Globus pallidus (tissue), 1 donor: ENCODE measurements at places on chromosomes 6 and 20.

DNA sequence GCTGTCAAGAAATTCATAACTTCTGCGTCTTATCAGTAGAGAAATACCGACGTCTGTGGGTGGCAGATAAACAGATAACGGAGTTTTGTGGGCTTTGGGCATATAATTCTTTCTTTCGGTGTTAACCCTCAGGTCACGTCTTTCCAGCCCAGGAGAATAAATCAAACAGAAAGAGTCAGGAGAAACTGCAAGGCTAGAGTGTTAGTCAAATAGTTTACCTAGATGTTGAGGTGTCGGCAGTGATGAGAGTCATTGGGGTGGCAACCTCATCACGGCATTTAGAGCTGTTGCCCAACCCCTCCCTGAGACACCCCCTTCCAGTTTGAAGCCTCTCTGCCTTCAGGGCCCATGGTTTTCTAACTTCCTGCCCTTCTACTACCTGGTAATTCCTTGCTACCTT, 49.5 kb downstream of the ADTRP start:
- DNase-seq: no peak

- DNase-seq: no peak
Measured at GRCh38 chr6:12238219-12238618, 51.9 kb upstream of the EDN1 start.

GRCh38 chr20:50393990-50394561, 116.1 kb upstream of the PTPN1 start:
- DNase-seq: no peak

GRCh38 chr20:5220321-5221060, 93.7 kb downstream of the CDS2 start:
- DNase-seq: no peak

- no peak for DNase-seq
Measured at GRCh38 chr6:84635081-84635761, 129.2 kb downstream of the TBX18 start.

DNA sequence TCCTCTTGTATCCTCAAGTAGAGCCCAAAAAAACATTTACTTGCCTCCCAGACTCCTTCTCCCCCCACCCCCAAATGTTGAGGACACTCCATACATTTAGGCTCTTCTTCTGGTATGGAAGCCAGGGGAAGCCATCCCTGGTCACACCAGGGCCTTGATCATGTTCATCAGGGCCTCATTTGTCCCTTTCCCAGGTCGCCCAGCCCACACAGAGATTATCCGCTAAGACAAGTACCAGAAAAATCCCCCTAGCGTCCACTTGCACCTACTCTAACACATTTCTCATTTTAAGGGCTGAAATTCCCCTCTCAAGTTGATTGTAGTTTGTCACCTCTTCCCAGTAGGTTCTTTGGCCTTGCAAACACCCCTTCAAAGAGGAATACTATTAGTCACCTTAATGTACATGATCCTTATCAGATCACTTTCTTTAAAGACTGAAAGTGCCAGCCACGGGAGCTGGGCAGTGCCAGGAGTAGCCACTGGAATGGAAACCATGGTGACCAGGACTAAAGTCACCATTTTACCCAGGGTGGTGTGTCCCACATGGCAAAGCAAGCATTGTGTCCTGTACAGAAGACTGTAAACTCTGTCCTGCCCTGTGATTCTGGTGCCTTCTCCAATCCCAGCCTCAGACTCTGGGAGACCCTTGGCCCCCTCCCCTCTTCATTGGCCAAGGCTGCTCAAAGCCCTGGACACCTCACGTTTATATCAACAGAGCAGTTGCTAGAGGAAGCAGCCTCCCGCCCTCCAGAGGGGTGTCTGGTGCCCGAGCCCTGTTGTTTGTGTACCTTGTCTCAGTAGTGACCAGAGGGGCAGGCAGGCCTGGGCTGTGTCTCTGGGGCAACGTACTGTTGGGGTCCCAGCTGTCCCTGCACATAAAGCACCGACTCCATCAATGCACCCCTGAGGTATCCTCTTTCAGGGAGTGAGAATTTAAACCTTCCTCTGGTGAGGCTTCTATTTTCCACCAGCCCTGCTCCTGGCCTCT, 5.0 kb upstream of the APOBEC2 start:
- no peak for DNase-seq

DNA sequence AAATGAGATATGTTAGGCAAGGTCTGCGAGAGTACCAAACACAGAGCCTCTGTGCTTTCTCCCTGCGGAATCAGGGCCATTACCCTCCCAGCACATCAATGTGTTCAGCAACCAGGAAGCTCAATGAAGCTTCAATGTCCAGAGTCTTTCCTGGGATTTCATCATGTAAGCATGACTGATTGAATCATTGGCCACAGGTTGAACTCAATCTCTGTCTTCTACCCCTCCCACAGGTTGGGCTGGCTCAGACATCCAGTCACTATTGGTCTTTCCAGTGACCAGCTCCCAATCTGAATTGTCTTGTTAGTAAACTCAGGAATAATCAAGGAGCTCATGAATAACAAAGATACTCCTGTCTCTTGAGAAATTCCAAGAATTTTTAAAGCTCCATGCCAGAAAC, 2.7 kb upstream of the DTD1 start:
- DNase-seq: no peak

DNA sequence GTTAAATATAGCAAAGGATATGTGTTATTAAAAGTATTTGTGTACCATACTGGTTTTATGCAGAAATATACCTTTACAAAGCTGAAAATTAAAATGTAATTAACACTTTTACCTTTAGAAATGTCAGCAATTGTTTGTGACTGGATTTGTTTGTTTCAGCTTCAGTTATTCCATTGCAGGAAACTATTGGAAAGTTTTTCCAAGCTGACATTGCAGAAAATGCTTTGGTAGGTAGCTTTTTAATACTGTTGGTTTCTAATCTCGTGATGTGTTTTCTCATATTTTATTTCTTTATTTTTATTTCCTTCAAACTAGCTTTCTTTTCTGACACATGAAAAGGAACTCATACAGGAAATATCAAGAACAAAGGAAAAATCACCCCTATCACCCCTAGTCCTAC, 8.2 kb downstream of the NDUFAF5 start:
- no peak for DNase-seq

DNA sequence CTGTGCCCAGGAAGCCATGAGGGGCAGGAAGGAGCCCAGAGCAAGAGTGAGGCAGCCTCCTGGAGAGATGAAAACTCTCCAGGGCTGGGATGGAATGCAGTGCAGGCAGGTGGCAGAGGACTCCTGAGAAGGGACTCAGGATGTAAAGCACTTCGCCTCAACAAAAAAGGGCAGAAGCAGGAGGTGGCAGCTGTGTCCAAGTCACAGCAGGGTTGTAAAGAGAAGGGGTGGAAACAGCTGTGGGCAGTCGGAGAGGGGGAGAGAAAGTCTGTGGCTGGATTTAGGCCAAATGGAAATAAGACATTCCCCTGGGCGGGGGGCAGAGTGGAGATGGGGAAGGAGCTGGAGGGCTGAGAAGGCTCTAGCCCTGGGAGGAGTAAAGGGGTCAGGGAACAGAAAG, 34.9 kb downstream of the CYP21A2 start:
- no peak for DNase-seq

DNA sequence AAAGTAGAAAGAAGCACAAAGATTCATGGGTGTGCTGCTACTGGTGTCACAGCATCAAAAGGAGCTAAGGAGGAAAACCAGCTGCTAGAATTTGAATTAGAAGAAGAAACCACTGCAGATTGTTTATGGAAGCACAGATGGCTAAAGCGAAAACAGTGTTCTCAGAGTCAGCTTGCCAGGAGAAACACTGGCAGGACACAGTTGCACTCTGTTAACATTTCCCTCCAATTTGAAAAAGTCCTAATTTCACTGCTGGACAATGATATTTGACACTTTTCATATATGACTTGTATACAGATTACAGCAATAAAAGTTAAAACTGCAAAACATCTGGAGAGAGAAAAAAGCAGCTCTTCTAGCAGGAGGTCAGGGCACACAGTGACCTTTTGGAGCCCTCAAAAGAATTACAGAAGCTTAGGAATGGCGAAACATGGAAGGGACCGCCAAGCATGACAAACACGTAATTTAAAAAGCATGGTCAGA, 314.5 kb downstream of the COL12A1 start:
- no peak for DNase-seq

- no peak for DNase-seq
Measured at GRCh38 chr6:111212625-111213024, 125.3 kb downstream of the SLC16A10 start.

DNA sequence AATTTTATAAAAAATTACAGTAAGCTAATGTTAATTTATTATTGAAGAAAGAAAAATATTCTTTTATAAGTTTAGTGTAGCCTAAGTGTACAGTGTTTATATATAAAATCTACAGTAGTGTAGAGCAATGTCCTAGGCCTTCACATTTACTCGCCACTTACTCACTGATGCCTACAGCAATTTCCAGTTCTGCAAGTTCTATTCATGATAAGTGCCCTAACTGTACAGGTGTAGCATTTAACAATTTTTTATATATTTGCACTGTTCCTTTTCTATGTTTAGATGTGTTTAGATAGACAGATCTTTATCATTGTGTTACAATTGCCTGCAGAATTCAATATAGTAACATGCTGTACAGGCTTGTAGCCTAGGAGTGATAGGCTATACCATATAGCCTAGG, 80.1 kb upstream of the HDAC2 start:
- DNase-seq: no peak

DNA sequence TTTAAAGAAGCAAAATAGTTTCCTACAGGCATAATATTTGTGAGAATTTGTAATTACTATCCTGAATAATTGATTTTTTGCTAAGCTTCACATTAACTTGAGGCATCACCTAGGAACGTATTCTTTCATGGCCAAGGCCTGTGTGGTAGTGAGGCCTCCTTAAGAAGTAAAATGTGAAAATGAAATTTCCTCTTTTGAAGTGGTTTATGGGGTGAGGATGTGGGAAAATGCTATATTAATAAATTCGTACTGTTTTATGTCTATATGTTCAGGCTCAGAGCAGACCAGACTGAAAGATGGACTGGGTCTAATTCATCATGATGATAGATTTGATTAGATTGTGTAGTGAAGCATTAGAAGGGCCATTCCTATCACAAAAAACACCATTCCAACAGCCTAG, 33.1 kb downstream of the MYLIP start:
- no peak for DNase-seq

GRCh38 chr20:3070725-3071124, 695 bp upstream of the OXT start:
- no peak for DNase-seq

DNA sequence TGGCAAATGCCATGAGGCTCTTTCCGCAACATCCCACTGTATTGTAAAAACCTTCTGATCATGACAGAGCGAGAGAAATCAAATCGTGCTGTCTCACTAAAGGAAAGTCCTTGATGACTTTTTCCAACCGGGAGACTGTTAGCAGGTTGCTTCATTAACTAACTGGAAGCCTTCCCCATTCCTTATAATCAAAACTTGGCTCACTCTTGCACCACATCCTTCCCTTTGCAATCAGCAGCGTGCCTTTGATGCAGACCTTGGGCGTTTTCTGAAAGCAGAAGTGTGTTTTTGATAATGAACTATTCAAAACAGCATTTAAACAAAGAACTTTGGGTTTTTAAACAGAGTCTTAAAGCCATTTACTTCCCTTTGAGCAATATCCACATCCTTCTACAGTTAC, 96.2 kb upstream of the CNR1 start:
- no peak for DNase-seq

DNA sequence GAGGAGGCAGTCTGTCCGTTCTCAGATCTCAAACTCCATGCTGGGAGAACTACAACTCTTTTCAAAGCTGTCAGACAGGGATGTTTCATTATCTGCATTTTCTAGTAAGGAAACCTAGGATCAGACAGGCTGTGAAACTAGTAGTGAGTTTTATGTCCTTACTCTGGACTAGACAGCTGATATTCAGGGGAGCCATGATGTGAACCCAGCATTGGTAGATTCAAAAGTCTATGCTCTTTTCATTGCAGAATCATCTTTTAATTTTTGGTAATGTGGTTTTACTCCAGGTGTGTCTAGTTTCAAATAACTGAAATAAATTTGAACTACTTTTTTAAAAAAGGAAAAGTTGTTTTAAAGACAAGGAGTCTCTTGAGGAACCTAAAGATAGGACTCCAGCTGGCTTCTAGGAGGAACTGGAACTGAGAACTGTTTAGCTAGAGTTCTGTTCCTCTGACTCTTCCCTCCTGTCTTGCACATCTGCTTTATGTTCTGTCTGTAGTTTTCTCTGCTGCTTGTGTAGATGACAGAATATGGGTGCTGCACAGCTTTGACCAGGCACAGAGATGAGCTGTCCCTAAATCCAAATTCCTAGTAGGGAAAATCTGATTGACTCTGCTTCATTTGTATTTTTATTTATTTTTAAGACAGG, 27.8 kb upstream of the RNF144B start:
- DNase-seq: peak; percentile 24

DNA sequence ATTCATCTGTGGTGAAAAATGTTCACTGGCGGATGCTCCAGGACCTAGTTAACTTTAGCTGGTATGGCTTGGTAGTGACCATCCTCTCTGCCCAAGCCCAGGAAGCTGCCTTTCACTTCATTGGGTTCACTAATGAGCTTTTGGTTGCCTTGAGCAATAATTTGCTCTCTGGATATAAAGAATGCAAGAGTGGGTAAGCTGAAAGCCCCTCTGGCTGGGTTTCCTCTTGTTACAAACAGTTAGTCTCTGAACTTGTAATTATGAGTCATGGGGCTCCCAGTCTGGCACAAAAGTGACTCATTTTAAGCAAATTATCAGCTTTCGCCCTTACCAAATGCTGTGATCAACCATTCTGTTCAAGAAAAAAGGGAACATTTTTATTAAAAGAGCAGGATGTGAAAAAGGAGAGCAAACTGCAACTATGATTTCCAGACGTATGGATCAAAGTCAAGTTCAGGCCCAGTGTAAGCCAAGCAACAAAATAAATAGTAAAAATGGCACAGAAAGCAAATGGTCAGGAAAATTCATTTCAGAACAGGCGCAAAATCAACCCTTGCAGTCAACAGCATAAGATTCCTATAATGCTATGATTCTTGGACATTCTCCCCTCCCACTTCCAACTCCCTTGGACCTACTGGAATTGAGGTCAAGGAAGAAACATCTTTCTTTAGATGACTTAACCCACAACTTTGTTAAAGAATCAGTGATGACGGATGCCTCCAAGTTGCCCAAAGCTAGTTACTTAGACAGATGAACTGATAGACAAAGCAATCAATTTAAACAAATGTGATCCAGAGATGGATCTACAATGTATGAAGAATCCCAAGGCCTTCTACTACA, 130.0 kb upstream of the KCNK16 start:
- DNase-seq: no peak

DNA sequence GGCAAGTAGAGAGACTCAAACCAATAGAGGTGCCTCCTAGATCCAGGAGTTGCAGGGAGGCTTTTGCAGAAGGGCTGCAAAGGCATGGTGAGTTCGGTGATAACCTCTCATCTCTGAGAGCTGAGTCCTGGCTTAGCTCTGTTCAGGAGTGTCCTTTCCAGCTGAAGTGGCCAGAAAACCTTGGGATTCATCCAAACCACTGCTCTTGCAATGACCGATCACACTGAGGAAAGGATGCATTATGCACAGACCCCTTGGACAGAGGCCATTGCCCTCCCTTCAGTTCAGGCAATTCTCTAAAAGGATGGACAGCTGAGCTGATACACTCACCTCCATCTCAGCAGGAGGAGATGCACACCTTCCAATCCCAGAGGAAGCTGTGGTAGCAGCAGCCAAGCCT, 158.8 kb upstream of the ENPP5 start:
- DNase-seq: no peak

- DNase-seq: no peak
Measured at GRCh38 chr20:25402583-25402982, 4.9 kb upstream of the GINS1 start.

- DNase-seq: no peak
Measured at GRCh38 chr20:8803941-8804340, 264.9 kb upstream of the PLCB4 start.

GRCh38 chr6:144781836-144782235, 496.7 kb downstream of the UTRN start:
- no peak for DNase-seq
